ENCODE measurements at places on chromosomes 5 and 9.

DNA sequence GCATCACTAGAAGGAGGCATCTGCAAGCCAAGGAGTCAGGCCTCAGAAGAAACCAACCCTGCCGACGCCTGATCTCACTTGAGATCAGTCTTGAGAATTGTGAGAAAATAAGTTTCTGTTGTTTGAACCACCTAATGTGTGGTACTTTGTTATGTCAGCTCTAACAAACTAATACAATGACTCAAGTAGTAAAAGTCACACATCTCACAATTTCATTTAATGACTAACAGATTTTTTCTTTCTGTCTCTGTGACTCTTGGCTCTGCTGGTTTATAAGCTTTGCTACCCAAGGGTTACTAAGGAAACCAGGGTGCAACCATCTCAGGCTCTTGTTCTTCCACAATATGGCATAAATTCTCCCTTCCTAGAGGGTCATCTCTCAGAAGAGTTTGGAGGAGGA is 315.8 kb upstream of the GRAMD2B start:
- no peak for DNase-seq

DNA sequence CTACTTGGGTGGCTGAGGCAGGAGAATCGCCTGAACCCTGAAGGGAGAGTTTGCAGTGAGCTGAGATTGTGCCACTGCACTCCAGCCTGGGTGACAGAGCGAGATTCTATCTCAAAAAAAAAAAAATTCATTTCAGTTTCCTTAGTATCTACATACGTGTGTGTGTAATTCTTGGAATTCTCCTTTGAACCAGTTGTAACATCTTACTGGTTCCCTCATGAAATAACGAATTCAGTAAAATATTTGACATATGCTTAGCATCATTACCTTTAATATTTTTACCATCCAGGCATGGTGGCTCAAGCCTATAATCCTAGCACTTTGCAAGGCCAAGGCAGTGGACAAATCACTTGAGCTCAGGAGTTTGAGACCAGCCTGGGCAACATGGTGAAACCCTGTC is 8.8 kb downstream of the PHYHD1 start:
- no peak for DNase-seq

DNA sequence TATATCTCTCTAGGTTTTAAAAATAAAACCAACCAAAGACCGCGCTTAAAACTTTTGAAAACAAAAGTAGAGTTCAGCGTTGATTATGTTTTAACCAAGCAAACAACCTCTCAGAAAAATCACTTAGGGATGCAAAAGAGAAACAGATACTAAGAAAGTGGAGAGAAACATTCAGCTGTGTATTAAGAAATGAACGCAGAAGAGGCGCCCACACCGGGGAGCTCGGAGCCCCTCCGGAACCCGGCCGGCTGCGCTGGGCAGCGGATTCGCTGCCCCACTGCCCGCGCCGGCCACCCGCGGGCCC is 1.4 kb downstream of the PITX1 start:
- DNase-seq: no peak

DNA sequence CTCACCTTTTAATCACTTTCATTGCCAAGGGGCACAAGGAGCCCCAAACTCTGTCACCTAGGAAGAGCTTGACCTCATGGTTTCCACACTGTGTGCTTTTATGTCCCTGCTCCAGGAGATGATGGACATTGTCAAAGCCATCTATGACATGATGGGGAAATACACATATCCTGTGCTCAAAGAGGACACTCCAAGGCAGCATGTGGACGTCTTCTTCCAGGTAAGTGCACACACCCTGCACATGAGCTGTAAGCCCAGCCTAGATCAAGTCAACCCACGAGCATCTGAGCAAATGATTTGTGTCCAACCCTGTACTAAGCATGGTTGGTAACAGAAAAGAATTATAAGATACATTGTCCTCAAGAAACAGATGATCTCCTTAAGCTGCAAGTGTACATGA is 50.8 kb upstream of the GABRP start:
- DNase-seq: no peak

- DNase-seq: peak; percentile 14
These were observed 51.9 kb upstream of the SH3PXD2B start for GRCh38 chr5:172506251-172506650.

DNA sequence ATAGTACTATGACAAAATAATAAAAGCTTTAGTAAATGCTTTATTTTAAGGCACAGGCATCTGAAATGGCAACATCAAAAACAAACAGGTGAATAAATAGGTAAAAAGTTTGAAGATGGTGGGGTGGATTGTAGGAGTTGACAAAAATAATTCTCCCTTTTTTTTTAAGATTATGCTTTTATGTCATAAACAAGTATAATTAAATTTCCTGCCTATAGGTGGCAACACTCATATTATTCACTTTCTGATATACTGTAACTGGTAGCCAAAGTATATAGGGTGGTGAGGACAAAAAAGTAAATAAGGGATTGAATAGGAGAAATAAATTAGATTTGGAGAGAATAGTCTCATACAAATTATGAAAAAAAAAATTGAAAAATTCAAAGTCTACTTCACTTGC is 120.0 kb upstream of the ACOT12 start:
- DNase-seq: no peak

- DNase-seq: no peak
These were observed 19.2 kb downstream of the BHMT start for GRCh38 chr5:79130781-79131180.

- no peak for DNase-seq
These were observed 79.0 kb downstream of the SGCD start for GRCh38 chr5:156405988-156406387.

GRCh38 chr5:44402084-44402483 is 12.9 kb upstream of the FGF10 start:
- no peak for DNase-seq

GRCh38 chr5:160262151-160263074 is 33.1 kb downstream of the FABP6 start:
- no peak for DNase-seq

DNA sequence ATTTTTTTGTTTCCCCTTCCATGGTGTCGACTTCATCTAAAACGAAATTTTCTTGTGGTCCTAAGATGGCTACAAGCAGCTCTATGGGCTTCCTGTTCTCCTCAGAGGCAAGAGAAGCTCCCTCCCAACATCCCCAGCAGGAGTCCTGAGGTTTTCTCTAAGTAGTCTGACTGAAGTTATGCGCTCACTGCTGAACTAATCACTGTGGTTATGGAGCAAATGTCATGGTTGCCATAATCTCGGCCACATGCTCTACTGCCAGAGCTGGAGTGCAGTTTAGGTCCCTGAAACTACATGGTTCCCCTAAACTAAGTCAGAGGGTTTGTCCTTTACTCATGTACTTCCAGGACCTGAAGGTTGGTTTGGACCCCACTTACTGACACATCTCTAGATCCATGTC is 68.0 kb upstream of the MAMDC2 start:
- DNase-seq: no peak

DNA sequence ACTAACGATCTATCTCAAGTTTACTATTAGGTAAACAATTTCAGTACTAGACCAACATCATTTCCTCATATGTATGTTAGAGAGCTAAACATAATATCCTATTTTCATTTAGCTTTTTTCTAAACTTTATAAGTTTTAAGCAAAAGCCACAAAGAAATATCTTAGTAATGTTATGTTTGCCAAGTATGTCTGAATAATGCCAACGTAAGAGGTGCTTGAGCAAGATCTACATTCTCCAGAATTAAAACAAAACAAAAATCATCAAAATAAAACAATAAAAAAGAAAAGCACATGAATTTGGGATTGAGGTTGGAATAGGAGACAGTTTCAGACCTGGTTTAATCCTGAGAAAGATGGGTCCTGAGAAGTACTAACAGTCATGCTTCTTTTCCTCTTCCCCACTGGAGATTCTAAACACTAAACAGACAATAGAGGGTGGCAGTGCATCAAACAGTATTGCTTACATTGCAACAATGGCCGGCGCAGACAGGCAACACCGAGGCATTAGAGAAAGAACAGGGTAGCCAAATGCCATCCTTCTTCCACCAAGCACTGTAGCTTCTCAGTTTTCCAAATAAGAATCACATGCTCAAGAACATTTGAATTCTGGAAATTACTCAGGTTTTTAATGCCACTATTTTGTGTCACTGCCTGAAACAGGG is 33.6 kb downstream of the CSNK1A1 start:
- DNase-seq: no peak

DNA sequence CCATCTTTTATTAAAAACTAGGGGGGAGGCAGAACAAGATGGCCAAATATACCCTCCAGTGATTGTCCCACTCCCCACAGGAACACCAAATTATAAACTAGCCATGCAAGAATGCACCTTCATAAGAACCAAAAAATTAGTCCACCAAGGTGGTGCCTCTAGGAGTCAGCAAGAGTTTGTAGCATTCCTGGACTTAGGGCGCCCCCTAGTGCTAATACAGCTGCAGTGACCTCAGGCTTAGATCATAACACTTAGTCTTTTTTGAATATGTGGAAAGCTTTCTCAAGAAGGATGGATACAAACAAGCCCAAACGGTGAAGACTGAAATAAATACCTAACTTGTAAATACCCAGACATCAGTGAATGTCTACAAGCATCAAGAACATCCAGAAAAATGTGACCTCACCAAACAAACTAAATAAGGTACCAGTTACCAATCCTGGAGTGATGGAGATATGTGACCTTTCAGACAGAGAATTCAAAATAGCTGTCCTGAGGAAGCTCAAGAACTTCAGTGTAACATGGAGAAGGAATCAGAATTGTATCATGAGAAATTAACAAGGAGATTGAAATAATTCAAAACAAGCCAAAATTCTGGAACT is 19.3 kb downstream of the PPIP5K2 start:
- DNase-seq: no peak

DNA sequence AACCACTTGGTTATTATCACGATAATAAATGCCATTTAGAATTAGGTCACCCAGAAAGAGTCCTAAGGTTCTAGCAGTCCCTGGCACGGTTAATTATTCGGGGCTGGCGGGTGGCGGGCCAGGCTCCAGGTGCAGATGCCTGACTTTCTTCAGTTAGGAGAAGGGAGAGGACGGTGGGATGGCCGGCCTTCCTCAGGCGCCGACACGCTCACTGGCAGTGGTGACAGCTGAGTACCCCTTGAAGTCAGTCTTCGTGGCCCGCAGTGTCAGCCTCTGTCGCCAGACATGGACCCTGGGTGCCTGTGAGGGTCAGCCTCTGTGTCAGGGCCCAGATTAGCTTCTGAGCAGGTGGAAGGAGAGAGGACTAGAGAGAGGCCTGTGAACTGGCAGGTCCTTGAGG is 21.1 kb upstream of the EXOC3 start:
- DNase-seq: no peak

DNA sequence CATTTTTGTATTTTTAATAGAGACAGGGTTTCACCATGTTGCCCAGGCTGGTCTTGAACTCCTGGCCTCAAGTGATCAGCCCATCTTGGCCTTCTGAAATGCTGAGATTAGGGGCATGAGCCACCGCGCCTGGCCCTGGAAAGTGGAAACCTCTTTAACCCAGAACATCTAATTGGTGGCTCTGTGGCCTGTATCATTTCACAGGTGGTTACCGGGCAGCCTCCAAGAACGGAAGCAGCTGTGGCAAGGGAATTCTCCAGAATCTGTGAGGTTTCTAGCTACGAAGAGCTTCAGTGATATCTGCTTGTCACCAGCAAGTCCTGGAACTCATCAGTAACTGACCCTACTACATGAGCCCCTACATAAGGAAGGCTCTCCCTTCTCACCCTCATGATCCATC is 194.9 kb downstream of the DCP2 start:
- DNase-seq: no peak

DNA sequence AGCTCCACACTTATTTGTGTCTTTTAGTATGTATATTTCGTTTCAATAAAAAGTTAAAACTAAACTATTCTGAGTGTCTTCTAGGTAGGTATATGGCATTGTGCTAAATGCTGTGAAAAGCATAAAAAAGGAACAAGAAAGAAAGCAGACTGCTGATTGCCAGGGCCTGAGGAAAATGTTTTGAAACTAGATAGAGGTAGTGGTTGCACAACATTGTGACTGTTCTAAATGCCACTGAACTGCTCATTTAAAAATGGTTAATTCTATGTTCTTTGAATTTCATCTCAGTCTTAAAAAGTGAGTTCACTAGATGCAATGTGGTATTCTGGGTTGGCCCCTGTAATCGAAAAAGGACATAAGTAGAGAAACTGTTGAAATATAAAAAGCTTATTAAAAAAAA is 2.6 kb upstream of the ALAD start:
- DNase-seq: no peak

All from left forelimb (tissue), 1 donor.